ENCODE measurements at places on chromosomes 3 and 15. TPM values are rescaled to one million over a fixed set of nuclear protein-coding genes. Genes with fewer than 3 reads are reported as not detected.
A peak's percentile ranks its signal among the peaks of the same experiment; 100 is the strongest.

DNA sequence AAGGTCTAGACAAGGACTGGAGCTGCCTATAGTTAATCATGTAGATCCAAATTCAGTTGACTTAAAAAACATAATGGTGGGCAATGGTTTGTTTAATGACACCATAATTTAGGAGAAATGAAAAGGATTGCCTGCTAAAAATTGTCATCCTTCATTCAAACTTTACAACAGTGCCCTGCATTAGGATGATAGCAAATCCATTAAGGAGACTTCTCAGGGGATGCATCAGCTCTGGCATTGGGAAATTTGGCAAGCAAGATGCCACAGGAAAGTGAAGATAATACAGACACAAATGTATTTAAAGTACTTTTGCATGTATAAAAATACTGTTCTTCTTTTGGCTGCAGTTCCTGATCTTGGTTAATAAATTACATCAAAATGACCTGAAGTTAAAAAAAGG, 93.1 kb upstream of the SKOR1 start:
- H3K27me3 ChIP-seq, result no peaks in the 10 kb centered on the region
- H3K27ac ChIP-seq, result no peak overlapping the region
- DNase-seq, result no peak
- H3K4me3 ChIP-seq, result no peak overlapping the region
- peaks cover 4% of the 10 kb centered on the region for H3K4me1 ChIP-seq

- H3K4me1 ChIP-seq, result peaks cover 36% of the 10 kb centered on the region
- H3K36me3 ChIP-seq, result no peaks in the 10 kb centered on the region
- H3K4me3 ChIP-seq, result no peak overlapping the region
Observed at GRCh38 chr15:87752250-87752951, 504.1 kb downstream of the NTRK3 start.

DNA sequence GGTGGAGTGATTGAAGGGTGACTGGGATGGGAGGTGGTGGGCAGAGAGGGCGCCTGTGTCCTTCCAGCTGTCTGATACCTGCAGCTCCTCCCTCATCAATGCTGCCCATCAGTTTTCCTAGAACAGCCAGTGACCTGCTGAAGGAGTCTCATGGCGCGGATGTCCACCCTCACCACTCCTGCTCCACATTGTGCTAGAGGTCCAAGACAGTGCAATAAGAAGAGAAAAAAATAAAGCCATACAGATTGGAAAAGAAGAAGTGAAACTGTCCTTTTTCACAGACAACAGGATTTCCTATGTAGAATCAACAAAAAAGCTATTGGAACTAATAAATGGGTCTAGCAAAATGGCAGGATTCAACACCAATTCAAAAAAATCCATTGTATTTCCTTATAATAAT, 7.4 kb downstream of the ZDHHC19 start:
- H3K36me3 ChIP-seq, result no peaks in the 10 kb centered on the region
- H3K27ac ChIP-seq, result no peak overlapping the region
- DNase-seq, result no peak
- no peaks in the 10 kb centered on the region for H3K4me1 ChIP-seq

DNA sequence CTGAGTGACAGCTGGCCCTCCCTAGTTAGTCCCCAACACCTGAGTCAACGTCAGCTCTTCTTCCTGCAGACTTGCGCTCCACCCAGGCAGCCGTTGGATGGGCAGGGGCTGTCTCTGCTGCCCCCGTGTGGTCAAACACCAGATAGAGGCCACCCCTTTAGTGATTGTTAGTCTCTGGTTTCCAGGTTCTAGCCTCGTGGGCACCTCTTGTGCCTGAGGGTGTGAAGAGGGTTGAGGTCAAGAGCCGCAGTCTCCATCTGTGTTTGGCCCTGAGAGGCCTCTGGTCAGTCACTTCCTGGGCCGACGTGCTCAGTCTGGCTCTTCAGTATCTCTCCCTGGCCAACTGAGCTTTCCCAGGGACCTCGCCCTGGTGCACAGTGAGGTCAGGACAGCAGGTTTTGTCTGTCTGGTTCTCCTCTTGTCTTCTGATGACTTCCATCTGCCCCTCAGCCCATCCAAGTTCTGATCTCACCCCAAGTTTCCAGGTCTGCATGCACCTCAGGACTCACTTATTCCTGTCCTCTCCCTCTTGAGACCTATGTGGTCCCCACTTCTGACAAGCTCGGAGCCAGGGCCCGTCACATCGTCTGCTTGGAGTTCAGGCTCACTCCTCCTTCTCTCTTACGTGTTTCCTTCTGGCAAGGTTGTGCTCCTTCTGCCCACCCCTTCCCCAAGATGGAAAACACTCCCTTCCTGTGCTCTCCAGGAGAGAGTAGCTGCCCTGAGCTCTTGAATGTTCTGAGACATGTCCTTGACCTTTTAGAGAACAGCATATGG, 20.9 kb downstream of the CD276 start:
- DNase-seq, result peak; percentile 58
- H3K4me3 ChIP-seq, result no peak overlapping the region
- H3K27me3 ChIP-seq, result no peaks in the 10 kb centered on the region
- H3K4me1 ChIP-seq, result no peaks in the 10 kb centered on the region

DNA sequence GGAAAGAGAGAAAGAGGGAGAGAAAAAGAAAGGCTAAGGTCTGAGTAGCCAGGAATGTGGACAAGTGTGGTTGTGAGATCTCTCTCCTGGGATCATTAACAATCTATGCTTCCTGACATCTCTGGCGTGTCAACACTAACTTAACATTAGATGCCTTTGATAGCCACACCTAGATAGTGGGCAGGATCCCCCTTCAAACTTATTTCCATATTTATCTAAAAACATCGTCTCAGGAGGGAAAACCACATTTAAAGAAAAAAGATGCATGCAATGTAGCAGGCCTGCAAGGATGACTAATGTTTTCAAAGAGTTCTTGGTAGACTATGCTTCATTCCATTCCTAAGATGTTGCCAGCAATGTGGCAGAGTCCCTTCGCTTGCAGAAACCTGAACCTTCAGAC, 80.9 kb downstream of the MLH1 start:
- no peaks in the 10 kb centered on the region for H3K27me3 ChIP-seq
- peaks cover 28% of the 10 kb centered on the region for H3K4me1 ChIP-seq
- no peak overlapping the region for H3K4me3 ChIP-seq
- peak; percentile 14 for DNase-seq

The ATP8B4 gene
- total RNA-seq, result 14.4 TPM

The DUOXA2 gene
- not detected for total RNA-seq

All from SJCRH30 (cell line).